T1000 (cell line): ENCODE measurements at places on chromosomes 5 and 9.

GRCh38 chr9:74245866-74246497 lies 251.2 kb upstream of the RORB start:
- no peak for DNase-seq

GRCh38 chr9:91659529-91660495 lies 236.2 kb upstream of the NFIL3 start:
- DNase-seq = no peak

- no peak for DNase-seq
Measured at GRCh38 chr9:123716339-123716945, 213.5 kb downstream of the DENND1A start.

DNA sequence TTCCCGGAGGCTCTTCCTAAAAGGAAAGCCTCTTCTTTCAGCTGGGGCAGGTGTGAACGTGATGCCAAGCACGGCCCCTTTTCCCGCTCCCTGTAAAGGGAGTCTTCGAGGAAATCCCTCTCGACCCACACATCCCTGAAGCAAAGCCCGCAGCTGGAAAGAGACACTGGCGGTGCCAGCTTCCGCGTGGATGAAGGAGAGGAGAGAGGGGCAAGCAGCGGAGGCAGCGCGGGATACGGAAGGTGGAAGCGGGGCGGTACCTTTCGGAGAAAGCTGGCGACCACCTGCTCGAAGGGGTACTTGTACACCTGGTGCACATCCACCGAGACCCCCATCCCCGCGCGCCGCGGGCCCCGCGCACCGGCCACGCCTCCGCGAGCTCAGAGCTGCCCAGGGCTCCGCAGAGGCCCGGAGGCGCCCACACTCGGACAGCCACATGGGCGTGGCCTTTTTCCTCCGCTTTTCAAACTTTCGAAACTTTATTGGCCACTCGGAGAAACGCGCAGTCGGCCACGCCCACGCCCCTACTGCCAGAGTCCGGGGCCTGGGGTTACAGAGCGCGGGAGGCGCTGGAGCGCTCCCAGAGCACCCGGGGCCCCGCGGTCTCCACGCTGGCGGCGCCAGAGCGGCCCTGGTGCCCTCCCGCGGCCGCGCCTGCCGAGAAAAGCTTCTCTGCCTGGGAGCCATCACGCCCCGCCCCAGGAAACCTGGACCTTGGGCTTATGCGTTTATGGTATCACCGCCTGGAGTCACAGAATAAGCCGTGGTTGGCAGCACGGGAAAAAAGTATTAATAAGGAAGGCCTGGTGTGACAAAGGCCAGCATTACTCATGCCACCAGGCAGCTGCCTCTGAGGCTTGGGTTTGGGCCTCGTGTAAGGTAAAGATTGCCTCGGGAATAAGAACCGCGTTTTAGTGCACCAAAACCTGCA lies at the start of gene PRELID2:
Gene PRELID2, minus strand, starts transcription at position 426 of the 931 bp plus-strand sequence. Its CDS starts 91 bp downstream, at position 335.
- peak; percentile 85 for DNase-seq

GRCh38 chr5:142184988-142185387 lies 76.4 kb downstream of the NDFIP1 start:
- no peak for DNase-seq

GRCh38 chr5:73278693-73279092 lies 105.7 kb downstream of the TMEM174 start:
- DNase-seq = no peak

DNA sequence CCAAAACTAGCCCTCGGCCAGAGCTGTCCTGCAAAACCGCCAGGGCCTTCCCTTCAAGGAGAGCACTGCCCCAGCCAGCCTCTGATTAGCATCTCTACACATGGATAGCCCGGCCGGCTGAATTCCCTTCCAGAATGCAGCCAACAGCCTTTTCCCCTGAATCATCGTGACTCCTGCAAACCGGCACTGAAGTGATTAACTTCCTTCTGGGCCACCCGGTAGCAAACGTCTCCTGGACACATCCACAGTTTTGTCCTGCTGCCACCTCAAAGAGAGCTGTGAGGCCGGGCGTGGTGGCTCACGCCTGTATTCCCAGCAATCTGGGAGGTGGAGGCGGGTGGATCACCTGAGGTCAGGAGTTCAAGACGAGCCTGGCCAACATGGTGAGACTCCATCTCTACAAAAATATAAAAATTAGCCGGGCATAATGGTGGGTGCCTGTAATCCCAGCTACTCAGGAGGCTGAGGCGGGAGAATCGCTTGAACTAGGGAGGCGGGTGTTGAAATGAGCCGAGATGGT lies 21.1 kb upstream of the EEIG1 start:
- DNase-seq = no peak

GRCh38 chr9:112072721-112073638 lies 102.1 kb downstream of the SUSD1 start:
- DNase-seq = no peak

GRCh38 chr9:93252116-93252780 lies 68.3 kb downstream of the WNK2 start:
- DNase-seq = no peak

GRCh38 chr9:22693156-22693555 lies 246.5 kb downstream of the DMRTA1 start:
- no peak for DNase-seq

DNA sequence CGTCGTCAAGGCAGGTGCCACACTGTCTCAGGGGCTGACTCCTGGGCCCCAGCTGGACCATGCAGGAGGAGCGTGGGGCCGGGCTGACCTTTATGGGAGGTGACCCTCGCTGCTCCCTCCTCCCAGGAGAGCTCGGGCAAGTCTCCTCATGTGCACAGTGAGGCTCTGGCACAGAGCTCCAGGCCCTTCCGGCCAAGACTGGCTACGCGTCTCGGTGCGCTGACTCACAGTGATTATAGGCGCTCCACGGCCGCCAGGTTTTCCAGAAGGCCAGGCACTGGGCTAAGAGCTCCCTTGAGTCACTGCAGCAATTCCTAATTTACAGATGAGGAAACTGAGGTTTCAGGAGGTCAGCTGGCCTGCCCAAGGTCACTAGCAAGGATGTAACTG lies 47.4 kb downstream of the VAV2 start:
- peak; percentile 67 for DNase-seq

GRCh38 chr9:8980496-8981013 lies 1181.0 kb upstream of the DMAC1 start:
- DNase-seq = no peak

- DNase-seq = no peak
Measured at GRCh38 chr9:98797491-98797890, 1.1 kb upstream of the ANKS6 start.

DNA sequence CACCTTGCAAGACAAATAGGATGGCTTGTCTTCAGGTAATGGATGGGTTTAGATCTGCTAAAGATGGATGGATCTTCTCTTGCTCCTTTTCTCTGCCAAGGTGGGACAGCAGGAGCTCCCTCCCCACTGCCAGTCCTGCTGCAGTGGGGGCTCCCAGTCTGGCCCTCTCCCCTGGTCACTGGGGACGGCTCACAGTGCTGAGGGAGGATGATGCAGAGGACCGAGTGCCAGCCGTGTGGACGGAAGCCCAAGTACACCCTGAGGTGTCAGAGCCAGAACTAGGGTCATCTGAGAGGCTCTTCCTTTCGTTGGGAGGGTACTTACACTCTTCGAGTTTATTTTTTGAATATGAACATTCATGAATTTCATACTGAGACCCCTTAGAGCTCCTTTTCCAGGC lies 5.7 kb downstream of the CCDC69 start:
- DNase-seq = no peak

DNA sequence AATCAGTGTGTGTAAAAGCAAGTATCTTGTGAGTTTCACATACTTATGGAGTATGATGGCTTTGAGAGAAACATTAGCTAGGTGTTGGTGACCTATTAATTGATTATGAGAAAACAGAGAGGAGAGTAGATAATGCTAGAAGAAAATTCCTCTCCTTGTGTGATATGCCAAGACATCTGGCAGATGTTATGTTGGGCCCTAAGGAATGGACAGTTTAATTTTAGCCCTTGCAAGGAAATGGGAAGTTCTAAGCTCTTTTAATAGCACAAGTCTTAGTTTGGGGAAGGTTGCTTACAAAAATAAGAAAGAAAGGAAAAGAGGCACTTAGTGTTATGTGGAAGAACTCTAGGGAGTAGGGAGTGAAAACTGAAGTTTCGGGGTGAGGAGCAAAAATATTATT lies 5.1 kb downstream of the ZNF462 start:
- no peak for DNase-seq

GRCh38 chr9:22005021-22005701 lies 3.9 kb downstream of the CDKN2B start:
- no peak for DNase-seq

DNA sequence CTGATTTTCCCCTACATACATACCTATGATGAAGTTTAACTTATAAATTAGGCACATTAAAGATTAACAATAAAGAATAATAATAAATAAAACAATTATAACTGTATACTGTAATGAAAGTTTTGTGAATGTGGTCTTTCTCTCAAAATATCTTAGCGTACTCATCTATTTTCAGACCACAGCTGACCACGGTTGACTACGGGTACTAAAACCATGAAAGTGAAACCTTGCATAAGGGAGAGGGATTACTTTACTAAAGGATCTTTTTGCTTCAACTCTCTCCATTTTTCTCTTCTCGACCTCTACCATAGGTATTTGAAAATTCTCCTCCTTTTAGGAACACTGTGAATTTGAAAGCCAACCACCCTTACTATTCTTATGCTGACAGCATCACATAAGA lies 475.5 kb downstream of the CETN3 start:
- no peak for DNase-seq

DNA sequence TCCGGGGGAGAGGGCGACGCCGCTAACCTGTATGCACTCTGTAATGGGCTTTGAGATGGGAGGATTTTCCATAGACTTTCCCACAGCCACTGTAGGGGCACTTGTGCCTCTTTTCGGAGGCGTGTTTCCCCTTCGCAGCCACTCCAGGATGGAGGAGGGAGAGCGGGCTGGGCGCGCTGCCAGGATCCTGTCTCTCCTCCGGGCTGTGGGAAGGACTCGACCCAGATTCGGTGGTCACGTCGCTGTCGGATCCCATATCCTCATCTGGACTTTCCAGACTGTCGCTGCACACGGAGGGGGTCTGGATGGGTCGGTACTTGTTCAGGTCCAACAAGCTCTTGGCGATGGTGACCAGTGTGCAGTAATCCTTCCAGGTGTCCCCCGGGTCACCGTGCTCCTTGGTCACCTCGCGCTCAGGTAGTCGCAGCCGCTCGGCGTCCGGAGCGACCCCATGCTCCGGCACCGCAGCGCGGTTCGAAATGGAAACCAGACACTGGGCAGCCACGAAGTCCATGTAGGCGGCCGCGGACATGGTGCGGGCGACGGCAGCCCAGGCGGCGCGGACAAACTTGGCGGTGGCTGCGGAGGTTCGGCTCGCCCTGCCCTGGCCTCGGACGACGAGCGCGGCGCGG lies 1.5 kb downstream of the KLF9 start:
- DNase-seq = peak; percentile 9

GRCh38 chr5:43245724-43246385 lies 53.8 kb downstream of the NIM1K start:
- DNase-seq = no peak
